HT1080 (cell line): ENCODE measurements at places on chromosomes 1 and 21. TPM values are rescaled to one million over a fixed set of nuclear protein-coding genes. Genes with fewer than 3 reads are reported as not detected.

DNA sequence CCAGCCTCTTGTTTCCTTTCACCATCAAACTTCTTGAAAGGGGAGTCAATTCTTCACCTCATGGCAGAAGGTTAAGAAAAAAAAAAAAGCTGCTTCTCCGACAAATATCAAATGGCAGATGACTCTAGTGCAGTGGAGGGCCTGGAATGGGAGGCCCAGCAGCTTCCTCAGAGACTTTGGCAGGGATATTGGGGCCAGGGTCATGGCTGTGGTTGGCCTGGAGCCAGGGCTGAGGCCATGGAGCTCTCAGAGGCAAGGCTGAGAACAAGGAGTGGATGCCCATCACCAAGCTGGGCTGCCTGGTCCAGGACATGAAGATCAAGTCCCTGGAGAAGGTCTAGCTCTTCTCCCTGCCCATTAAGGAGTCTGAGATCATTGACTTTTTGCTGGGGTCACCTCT, 18.7 kb downstream of the MTF1 start:
- DNase-seq, result no peak

DNA sequence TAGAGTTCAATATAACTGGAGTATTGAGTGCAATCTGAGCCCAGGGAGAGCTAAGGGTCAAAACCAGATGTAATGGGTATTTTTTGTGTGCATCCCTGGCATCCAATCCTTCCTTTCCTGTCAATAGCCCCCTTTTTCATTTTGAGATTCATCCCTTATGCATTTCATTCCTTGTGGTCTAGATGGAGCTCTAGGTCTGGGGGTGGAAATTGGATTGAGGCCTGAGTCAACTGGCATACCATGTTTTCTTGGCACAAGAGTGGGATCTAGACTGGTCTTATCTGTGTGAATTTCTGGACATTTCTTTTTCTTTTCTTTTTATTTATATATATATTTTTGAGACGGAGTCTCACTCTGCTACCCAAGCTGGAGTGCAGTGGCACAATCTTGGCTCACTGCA, 67.3 kb upstream of the RAB3GAP2 start:
- DNase-seq, result no peak

DNA sequence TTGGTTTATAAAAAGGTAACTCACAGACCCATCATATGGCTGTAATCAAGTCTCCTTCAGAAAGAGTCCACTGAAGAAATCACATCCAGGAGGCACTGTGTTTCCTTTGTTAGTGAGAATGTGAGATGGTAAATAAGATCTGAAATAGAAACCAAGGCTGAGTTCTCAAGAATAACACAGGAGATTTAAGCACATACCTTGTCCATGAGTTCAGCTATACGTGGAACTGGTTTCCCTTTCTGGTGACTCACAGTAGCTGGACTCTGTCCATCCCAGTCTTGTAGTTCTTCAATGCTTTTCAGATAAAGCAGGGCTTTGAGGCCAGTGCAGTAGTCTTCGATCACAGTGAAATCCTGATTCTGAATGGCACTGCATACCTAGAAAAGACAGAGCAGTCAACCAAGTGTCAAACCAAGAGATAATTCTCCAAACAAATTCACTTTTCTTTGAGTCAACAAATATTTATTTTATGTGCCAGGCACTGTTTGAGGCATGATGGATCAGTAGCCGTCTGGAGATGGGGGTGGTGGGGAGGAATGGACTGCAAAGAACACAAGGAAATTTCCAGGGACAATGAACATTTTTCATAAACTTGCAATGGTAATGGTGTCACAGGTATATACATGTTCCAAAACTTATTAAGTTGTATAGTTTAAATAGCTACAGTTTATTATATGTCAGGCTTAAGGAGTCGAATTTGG, 471.4 kb downstream of the PTBP2 start:
- peak; percentile 93 for DNase-seq

The CRYAA gene
- total RNA-seq, result not detected in 2 replicates

GRCh38 chr1:90729504-90730242, 12.6 kb upstream of the BARHL2 start:
- DNase-seq, result no peak

- DNase-seq, result no peak
These were observed 26.3 kb upstream of the TGFBR3 start for GRCh38 chr1:91912266-91912665.

DNA sequence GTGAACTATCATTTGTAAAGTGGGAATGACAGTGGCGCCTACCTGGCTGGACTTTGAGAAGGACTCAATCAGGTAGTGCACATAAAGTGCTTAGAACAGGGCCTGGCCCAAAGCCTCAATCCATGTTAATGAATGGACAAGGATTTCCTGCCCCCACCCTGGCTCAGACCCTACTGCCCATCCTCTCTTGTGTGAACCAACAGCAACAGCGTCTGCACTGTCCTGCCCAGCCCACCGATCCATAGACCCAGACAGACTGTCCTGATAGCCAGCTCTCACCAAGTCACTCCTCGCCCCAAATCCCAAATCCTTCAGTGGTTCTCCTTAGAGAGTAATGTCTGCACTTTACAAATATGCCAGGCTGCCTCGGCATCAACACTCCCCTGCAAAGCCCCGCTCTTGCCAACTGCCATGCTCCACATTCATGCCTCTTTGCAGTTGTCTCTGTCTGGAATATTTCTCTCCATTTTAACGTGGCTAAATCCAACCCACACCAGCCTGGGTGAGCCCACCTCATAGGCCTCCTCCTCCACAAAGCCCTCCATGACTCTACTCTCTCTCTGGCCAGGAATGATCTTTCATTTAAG, 157.6 kb upstream of the EDN2 start:
- no peak for DNase-seq

- no peak for DNase-seq
These were observed 39.2 kb downstream of the PROX1 start for GRCh38 chr1:214026985-214027384.

- DNase-seq, result peak; percentile 78
These were observed 30.3 kb downstream of the ZSCAN20 start for GRCh38 chr1:33502726-33503125.

The CFHR5 gene
- not detected in 2 replicates for total RNA-seq

- no peak for DNase-seq
These were observed 16.2 kb upstream of the MARK1 start for GRCh38 chr1:220511785-220512184.

The SSX2IP gene
- total RNA-seq, result 18.6 and 21.4 TPM in 2 replicates

GRCh38 chr1:170790175-170790574, 126.2 kb downstream of the PRRX1 start:
- DNase-seq, result no peak

The MCOLN3 gene
- 3.7 and 4.1 TPM in 2 replicates for total RNA-seq

- no peak for DNase-seq
These were observed 15.2 kb downstream of the SLC66A1 start for GRCh38 chr1:19327301-19327700.

DNA sequence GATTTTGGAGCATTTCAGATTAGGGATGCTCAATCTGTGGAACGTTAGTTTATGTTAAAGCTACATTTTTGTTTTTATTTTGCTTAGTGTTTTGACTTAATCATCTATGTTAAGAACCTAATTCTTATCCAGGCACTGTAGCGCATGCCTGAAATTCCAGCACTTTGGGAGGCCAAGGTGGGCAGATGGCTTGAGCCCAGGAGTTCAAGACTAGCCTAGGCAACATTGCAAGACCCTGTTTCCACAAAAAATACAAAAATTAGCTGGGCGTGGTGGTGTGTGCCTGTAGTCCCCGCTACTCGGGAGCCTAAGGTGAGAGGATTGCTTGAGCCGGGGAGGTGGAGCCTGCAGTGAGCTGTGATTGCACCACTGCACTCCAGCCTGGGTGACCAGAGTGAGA, 23.4 kb downstream of the FNBP1L start:
- DNase-seq, result no peak

The SLC2A5 gene
- total RNA-seq, result not detected in 2 replicates

GRCh38 chr21:39336457-39337008, 12.4 kb downstream of the HMGN1 start:
- DNase-seq, result no peak

GRCh38 chr1:31112266-31112935, 46.9 kb upstream of the PUM1 start:
- DNase-seq, result no peak

DNA sequence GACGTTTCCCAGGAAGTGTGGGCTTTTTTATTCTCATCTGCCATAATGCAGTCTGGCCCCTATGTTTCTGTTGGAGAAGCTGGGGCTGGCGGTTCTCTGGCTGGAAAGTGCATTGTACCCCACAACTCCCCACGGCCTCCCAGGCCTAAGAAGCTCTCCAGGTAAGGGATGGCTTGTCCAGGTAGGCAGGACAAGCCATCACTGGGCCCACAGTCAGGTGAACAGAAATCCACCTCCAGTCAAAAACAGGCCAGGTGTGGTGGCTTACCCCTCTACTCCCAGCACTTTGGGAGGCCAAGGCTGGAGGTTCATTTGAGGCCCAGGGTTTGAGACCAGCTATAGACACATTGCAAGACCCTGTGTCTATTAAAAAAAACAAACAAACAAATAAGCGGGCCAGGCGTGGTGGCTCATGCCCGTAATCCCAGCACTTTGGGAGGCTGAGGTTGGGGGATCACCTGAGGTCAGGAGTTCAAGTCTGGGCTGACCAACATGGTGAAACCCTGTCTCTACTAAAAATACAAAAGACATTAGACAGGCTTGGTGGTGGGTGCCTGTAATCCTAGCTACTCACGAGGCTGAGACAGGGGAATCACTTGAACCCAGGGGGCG, 3.1 kb upstream of the WNT9A start:
- DNase-seq, result no peak

DNA sequence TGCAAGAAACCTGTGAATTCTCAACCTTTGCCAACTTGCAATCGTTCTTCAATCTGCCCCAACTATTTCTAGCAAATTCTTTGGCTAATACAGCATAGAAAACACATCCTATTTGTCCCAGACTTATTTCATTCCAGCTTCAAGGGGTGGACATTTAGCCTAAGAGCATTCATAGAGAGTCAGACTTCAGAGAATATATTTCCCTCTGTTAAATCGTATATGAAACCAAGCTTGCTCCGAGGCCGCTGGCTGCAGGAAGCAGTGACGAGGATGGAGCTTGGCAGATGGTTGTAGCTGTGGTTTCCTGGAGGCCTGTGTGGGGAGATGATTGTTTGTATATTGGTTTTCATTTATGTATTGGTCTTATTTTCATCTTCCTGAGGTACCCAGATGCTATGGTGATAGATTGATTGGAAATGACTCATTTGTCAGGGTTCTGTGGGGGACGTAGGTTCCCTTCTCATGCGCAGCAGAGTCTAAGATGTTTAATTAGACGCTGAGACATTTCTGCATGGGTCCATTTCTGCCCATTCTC, 26.1 kb downstream of the MAN1C1 start:
- DNase-seq, result peak; percentile 52

The KIF2C gene
- 69.9 and 75.6 TPM in 2 replicates for total RNA-seq

DNA sequence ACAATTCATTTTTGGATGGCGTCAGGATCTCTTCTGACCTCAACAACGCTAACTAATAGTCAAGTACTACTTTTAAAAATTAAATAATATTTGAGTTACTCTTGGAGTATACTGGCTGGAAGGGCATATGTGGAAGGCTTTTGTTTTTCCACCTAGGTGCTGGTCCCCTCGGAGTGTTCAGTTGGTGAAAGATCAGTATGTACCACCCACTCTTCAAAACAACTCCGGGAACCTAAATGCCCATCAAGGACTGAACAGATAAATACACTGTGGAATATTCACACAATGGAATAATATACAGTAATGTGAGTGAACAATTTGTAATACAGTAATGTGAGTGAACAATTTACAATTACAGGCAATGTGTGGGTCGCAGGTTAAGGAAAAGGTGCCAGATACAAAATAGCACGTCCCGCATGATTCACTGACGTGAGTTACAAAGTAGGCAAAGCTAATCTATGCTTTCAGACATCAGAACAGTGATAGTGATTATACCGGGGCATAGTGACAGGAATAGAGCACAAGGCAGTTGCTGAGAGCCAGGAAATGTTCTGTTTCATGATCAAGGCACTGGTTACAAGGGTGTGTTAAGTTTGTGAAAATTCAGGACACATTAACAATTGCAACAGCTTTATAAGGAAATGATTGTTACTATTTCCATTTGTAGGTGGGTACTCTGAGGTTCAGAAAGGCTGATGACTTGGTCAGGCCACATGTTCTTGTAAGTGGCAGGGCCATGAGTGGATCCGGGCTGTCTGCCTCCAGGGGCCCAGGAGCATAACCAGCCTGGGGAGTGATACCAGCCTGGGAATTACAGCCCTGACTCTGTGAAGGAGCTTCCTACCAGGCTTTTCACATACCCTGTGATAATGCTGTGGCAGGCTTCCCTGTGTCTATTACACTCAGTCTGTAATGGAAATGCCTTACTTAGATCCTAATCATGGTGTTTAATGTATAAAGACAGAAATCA, 59.3 kb upstream of the ABCD3 start:
- no peak for DNase-seq

DNA sequence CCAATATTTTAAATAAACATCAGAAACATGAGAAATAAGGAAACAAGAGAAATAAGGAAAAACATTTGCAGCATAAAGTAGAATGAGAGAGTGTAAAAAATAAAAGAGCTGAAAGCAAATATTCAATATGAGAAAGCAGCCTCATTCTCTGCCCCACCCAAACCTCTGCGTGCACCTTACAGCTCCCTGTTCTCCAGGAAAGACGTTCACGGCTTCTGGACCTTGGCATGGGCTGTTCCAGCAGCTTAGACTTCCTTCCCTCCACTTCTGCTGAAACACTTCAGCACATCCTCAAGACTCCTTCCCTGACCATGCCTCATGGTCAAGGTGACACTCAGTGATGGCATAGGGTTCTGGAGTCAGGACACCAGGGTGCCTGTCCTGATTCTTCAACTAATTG, 23.3 kb downstream of the ALPL start:
- no peak for DNase-seq

DNA sequence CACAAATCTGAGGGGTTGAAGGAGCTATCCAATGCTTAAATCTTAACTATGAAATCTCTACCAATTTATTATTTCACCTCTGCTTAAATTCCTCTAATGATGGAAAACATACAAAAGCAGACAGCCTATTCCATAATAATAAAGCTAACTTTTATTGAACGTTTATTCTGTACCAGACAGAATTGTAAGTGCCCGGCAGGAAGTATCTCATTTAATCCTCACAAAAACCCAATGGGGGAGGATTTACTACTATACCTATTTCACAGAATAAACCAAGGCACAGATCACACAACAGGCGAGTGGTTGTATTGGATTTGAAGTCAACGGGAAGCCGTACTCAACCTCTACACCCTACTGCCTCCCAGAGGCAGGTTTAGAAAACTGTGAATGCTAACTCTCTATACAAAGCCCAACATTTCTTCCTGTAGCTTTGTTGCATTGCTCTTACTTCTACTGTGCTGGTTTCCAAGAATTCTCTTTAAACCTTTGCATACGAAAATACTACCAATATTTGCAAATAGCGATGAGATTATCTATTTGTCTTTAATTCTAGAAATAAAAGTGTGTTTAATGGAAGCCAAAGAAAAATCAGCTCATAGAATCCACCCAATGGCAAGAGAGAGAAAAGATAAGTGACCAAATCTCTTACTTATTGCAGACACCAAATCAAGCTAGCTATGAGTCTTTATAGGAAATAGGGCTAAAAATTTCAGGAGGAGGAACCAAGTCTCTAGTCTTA, 33.5 kb upstream of the C1orf53 start:
- peak; percentile 66 for DNase-seq
